ENCODE measurements at places on chromosomes 16 and 17.

- no peak for DNase-seq
These were observed 8.2 kb upstream of the FOXN1 start for GRCh38 chr17:28497931-28498330.

DNA sequence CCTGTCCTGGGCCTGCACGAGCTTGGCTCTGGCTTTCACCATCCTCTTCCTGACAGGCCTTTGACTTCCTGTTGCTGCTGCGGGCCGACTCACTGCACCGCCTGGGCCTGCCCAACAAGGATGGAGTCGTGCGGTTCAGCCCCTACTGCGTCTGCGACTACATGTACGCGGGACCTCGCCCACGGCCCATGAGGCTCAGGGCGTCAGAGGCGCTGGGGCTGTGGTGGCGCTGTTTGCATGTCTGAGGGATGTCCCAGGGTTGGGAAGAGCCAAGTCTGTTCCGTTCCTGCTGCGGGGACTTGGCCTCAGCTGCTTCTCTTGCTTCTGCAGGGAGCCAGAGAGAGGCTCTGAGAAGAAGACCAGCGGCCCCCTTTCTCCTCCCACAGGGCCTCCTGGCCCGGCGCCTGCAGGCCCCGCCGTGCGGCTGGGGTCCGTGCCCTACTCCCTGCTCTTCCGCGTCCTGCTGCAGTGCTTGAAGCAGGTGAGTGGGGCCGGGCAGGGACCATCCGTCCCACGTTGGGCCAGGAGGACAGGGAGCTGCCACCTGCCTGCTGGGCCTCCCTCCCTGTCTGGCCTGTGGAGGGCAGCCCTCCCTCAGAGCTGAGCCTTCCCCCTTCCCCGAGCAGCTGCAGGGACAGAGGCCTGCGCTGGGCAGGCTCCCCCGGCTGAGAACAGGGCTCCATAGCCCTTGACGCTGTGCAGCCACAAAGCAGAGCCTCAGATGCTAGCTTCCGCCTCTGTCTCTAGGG is 23.8 kb downstream of the TSC2 start:
- DNase-seq, result no peak

- no peak for DNase-seq
These were observed 43.2 kb upstream of the MRPS23 start for GRCh38 chr17:57892820-57893595.

- no peak for DNase-seq
These were observed 6.3 kb downstream of the HSBP1 start for GRCh38 chr16:83813823-83814658.

GRCh38 chr17:43676471-43676870 is 14.7 kb upstream of the MEOX1 start:
- no peak for DNase-seq

GRCh38 chr16:73047536-73048291 is at the start of gene ZFHX3:
Gene ZFHX3, minus strand, starts transcription at chr16:73048128. Its CDS starts 87,983 bp downstream, at chr16:72960145.
- peak; percentile 3 for DNase-seq

GRCh38 chr16:85083051-85083639 is 29.1 kb downstream of the CIBAR2 start:
- no peak for DNase-seq

- no peak for DNase-seq
These were observed 14.0 kb downstream of the RNF43 start for GRCh38 chr17:58403311-58403710.

DNA sequence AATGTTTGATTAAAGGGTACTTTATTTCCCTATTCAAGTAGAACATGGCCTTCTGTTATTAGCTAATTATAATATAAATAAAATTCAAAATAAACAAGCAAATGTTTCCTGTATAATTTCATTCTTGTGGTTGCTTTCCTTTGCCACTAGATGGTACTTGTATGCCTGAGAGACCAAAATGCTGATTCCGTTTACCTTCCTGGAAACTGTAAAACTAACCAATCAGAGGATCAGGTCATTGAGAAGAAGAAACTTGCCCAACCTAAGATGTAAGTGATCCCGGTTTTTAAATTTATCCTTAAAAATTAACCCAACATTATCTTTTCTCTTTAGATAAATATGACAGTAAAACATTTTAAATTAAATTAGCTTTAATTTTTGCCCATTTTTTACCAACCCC is 8.1 kb upstream of the ABCA5 start:
- no peak for DNase-seq

DNA sequence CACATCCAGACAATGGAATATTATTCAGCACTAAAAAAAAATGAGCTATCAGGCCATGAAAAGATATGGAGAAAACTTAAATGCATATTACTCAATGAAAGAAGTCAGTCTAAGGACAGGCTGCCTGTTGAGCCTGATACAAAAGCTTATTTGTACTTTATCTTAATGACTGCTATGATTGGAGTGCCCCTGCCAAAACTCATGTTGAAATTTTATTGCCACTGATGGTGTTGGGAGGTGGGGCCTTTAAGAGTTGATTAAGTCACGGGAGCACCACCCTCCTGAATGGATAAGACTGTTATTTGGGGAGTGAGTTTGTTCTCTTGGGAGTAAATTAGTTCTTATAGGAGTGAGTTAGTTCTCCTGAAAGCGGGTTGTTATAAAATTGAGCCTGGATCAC is 9.9 kb downstream of the C17orf67 start:
- DNase-seq, result no peak

GRCh38 chr17:16493531-16494046 is 1.6 kb upstream of the LRRC75A start:
- no peak for DNase-seq

DNA sequence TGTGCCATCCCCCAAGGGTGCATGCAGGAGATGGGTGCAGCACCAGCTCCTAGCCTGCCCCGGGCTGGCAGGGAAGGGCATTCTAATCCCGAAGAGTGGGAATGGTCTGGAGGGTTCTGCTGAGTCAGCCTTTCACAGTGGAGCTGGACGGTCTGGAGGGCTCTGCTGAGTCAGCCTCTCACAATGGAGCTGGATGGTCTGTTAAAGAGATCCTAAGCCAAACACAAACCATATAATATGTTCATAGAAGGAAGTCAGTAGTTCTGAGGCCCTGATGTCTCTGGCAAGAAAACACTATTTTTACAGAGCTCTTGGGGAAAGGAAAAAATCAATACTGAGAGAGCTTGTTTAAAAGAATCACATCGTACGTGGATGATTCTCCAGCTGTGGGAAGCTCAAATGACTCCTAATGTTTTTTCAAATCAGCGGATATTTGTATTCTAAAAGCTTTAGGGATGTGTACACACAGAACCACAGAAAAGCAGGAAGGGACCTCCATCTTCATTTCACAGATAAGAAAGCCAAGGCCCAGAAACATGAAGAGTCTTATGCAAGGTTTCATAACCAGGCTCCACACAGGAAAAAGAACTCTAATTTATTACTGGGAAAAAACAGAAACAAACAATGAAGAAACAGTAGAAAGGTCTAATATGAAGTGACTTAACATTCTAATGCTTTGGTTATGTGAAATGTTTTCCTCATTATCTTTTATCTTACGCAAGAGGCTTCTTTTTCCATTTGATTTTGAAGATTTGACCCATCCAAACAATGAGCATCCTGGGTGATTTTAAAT is 176.3 kb downstream of the VPS53 start:
- no peak for DNase-seq

Measured in activated T-cell treated with anti-CD3 and anti-CD28 coated beads for 4 hours (primary cell).